Tibial nerve (tissue), 4 donors: ENCODE measurements at places on chromosomes 5 and 9.

DNA sequence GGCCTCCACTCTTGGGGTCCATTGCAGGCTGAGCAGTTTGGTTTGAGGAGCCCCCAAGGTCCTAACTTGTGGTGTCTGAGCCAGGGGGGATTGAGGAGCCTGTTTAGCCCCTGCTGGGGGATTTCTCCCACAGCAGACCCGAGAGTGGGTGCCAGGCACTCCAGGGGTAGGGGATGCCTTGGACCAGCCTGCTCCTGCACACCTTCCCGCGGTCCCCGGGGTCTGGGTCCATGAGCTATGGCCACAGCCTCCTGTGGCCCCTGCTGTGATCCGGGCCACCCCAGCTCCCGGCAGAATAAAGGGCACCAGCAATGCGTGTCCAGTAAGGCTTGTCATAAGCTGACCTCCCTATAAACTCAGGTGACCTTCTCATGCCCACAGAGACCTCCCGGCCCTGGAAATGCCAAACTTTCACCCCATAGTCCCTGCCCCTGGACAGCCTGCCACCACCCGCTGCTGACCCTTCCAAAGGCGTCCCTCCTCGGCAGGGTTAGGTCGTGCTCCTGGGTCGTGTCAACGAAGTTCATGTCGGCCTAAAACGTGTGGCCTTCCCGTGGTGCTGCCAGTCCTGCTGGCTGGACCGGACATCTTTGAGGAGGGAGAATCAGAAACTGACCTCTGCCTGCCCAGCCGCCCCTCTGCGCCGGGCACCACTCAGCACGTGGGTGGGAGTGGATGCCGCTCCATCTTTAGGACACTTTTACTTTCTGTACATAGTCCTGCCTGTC lies 137.6 kb downstream of the MRPL36 start:
- DNase-seq = no peak

DNA sequence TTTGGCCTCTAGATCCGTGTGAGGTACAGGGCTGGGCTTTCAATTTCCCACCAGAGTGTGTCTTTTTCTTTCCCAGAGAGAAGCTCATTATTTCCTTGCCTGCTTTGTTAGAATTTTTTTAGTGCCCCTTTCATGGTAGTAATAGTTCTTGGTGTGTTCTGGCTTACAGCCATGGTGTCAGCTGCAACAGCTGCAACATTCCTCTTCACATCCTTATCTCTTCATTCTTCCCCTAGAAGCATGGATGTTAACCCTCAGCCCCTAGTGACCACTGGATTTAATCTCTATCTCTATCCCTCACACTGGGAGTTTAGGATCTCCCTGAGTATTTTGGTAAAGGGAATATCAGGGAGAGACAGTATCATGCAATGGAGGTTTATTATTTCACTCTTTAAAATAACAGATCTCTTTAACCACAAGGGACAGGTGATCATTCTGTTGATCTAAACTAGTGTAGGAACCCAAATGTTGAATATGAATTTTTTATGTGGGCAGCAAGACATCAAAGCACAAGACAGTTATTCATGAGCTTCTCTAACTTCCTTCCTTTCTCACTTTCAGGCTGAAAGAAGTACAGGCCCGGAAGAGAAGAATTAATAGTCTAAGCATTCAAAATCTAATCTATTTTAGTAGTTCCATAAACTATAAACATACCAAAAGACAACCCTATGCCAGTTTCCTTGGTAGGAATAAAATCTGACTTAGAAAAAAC lies 160.2 kb downstream of the FAM170A start:
- no peak for DNase-seq

GRCh38 chr5:2741956-2742355 lies 9.5 kb downstream of the IRX2 start:
- DNase-seq = no peak

DNA sequence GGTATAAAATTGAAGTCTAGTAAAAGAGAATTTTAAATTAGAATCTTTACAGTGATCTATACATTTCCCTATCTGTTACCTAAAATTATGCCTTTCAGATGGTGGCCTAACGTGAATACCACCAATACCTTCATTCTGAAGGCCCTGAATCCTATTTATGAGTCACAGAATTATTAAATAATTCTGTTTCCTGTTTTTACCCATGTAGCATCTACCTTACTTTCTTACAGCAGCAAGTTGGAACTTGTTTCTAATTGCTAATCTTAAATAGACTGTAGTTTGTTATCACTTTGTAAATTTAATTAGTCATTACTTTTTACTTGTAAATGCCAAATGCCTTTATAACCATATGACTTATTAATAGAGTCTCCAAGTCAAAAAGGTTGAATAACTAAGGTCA lies 135.0 kb downstream of the PDE4D start:
- no peak for DNase-seq

DNA sequence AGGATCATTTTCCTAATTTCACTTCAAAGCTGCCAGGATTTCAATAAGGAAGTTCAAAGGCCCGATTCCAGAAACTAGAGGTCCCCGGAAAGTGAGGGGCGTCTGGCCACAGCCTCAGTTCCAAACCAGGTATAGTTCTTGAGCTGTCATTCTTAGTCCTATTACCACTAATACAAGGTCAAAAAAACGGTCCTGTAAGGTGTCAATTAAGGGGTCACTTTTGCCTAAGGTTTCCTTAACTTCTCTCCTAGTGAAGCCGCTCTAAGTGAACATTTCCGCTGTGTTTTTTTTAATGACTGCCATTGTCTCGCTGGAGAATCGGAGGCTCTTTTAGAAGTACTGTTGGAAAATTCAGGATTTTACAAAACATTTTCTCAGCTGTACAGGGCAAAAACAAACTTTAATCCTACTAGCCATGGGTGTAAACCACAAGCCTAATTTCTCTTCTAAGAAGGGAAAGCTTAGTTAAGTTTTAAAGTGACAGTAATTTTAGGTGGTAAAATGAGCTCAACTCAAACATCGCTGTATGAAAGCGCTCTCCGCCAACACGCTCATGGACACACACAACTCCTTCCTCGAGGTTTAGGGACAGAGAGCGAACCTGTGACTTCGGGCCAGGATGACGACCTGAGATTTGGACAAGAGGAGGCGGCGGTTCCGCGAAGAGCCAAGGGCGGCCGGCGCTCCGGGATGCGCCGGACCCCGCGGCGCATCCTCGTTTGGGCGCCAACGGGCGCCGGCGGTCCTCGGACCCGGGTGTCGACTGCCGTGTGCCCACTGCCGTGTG lies 76.7 kb upstream of the IFNE start:
- DNase-seq = no peak

DNA sequence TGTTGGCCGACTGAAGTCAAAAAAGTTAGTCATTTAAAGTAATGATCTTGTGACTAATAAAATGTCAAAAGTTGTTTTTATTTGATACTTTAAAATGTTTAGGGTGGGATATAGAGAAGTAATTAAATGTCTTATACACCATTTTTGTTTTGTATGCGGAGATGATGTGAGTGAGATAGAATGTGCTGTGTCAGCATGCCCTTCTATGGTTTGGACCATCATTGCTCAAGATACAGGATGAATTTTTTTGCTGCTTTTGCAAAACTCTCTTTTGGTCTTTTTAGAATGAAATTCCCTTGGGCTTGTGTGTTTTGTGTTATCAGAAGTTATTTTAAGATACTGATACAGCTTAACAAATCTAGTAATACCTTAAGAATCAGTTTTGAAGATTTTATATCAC lies 12.5 kb downstream of the SRFBP1 start:
- no peak for DNase-seq

DNA sequence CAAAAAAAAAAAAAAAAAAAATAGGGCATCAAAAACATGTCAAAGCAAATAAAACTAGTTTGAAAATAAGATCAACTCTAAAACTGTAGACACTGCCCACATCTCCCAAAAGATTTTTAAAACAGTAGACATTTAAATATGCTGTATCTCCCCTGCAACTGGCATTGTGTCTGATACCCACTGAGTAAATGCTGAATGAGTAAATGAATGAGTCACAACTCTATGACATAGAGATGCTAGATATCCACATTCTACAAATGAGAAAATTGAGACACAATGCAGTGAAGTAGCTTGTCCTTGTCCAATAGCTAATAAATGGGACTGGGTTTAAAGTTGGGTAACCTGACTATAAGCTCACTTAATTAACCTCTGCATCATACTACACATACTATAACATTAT lies 14.1 kb upstream of the MAP1B start:
- DNase-seq = no peak

GRCh38 chr5:157679801-157680200 lies 8.5 kb downstream of the C5orf52 start:
- no peak for DNase-seq

DNA sequence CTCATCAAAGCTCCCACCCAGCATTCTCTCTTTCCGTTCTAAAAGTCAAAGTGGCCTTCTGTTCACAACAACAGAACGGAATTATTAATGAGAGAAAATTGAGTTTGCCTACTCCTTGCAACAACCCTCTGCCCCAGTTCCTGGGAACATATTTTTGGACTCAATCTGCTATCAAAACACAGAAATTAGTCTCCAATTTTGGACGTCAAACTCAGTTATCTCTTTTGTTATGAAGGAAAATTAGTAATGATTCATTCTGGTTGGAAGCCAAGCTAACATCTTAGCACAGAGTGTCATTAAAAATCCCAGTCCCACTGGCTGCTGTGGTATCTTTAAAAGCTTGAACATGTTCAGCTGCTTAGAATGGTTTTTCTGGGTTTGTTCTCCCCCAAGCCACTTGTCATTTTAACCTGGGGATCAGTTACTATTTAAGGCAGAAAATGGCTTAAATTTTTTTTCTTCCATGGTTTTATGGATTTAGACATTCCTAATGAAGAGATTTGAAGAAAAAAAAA lies 343.2 kb downstream of the TRIM32 start:
- DNase-seq = no peak

GRCh38 chr9:129170229-129170628 lies 7.8 kb downstream of the IER5L start:
- no peak for DNase-seq

GRCh38 chr5:120476063-120476462 lies 12.0 kb downstream of the PRR16 start:
- no peak for DNase-seq
